ENCODE measurements at places on chromosomes 16 and 17.

DNA sequence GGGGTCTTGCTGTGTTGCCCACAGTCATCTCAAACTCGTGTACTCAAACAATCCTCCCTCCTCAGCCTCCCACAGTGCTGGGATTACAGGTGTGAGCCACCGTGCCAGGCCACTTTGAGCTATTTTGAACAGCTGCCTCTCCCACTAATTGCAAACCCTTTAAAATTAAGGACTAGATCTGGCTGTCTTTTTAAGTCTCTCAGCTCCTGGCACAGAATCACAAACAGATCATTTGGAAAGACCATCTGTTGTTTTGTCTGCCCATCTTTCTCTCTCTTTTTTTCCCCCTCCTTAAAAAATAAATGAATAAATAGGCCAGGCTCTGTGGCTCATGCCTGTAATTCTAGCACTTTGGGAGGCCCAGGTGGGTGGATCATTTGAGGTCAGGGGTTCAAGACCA is 10.9 kb upstream of the STAT3 start:
- DNase-seq = no peak

DNA sequence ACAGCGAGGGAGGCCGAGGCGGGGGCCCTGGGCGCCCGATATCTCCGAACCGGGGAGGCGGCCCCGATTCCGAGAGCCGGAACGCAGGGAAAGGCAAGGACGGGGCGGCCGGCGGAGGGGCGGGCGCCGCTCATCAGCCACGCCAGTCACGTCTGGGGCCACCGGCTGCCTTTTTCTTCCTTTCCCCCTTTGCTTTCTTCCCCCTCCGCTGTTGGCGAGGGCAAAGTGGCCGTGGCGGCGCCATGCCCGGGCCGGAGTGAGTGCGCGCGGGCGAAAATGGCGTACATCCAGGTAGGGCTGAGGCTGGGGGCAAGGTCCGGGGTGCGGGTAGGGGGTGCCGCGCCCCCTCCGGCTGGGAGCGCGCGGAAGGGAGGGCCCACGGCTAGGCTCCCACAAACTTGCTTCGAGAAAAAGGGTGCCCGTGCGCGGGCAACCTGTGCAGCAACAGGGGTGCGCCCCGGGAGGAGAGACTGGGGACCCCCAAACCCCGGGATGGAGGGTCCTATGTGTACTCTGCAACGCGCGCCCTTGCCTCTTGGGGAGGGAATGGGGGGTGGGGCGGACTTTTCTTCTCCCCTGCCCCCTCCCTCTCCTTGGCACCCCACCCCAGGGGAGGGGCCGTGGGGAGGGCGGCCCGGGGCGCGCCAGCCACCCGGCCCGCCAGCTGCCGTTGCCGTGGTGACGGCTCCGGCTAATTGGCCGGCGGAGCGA is 486 bp downstream of the SYT17 start:
- no peak for DNase-seq

- no peak for DNase-seq
These were observed 10.2 kb downstream of the MEIOB start for GRCh38 chr16:1861730-1862129.

GRCh38 chr16:19338335-19338734 is 52.8 kb downstream of the CLEC19A start:
- DNase-seq = no peak
